ENCODE measurements at places on chromosomes 5 and 9. TPM values are rescaled to one million over a fixed set of nuclear protein-coding genes. Genes with fewer than 3 reads are reported as not detected.

GPR151 gene
- total RNA-seq = not detected

EGR1 gene
- total RNA-seq = 2.9 TPM

UGT3A1 gene
- total RNA-seq = not detected

TSSK1B gene
- 0.16 TPM for total RNA-seq

AQP3 gene
- total RNA-seq = 6.6 TPM

SLC1A1 gene
- 4.8 TPM for total RNA-seq

PRRT1B gene
- total RNA-seq = not detected

ADAMTSL2 gene
- under 0.01 TPM for total RNA-seq

FOXD4L4 gene
- total RNA-seq = 0.32 TPM

PAEP gene
- total RNA-seq = not detected
